ENCODE measurements at places on chromosomes 7 and 10. TPM values are rescaled to one million over a fixed set of nuclear protein-coding genes. Genes with fewer than 3 reads are reported as not detected.

Gene NPM3
- 267 TPM for total RNA-seq

Gene MACC1
- total RNA-seq: 9.8 TPM

Gene ARHGAP22
- 9.9 TPM for total RNA-seq

DNA sequence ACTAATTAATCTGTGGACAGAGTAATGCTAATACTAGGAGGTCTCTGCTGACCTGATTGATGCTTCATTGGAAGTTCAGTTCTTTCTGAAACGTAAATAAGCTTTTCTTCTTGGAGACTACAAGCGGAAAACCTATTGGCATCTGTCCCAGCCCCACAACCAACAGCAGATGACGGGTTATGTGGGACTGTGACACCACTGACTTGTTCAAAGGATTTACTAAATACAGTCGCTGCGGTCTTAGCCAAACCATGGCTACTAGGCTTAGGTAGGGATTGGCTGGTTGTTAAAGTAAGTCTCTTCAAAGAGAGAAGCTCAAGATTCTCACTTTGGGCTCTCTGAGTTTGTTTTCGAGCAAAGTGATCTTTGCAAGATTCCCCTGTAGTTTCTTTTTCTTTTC is 68.3 kb downstream of the HYCC1 start:
- H3K27me3 ChIP-seq: no peaks in the 10 kb centered on the region
- no peaks in the 10 kb centered on the region for H3K4me1 ChIP-seq
- no peak for DNase-seq
- H3K36me3 ChIP-seq: no peaks in the 10 kb centered on the region
- H3K4me3 ChIP-seq: no peak overlapping the region
- no peak overlapping the region for H3K27ac ChIP-seq

DNA sequence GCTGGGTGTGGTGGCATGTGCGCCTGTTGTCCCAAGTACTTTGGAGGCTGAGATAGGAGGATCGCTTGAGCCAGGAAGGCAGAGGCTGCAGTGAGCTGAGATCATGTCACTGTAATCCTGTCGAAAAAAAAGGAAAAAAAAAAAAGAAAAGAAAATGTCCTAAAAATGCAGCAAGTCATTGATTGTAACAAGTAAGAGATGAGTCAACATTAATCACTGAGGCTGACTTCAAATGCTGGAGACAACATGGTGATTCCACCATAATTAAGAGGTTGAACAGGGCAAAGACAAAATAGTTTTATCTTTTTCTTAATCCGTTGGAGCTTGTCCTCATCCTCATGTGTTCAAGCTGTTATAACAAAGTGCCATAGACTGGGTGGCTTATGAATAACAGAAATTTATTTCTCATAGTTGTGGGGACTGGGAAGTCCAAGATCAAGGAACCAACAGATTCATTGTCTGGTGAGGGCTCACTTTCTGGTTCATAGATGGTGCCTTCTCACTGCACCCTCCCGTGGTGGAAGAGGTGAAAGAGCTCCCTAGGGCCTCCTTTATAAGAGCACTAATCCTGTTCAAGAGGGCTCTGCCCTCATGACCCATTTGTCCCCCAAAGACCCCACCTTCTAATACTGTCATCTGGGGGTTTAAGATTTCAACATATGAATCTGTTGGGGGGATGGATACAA is 60.3 kb downstream of the TBXAS1 start:
- H3K4me3 ChIP-seq: no peak overlapping the region
- no peaks in the 10 kb centered on the region for H3K4me1 ChIP-seq
- no peaks in the 10 kb centered on the region for H3K27me3 ChIP-seq
- H3K27ac ChIP-seq: no peak overlapping the region
- no peak for DNase-seq
- no peaks in the 10 kb centered on the region for H3K36me3 ChIP-seq

- no peaks in the 10 kb centered on the region for H3K36me3 ChIP-seq
- H3K4me3 ChIP-seq: no peak overlapping the region
- H3K27ac ChIP-seq: peak overlapping the region; percentile 99
- H3K4me1 ChIP-seq: peaks cover 88% of the 10 kb centered on the region
Measured at GRCh38 chr7:130896898-130897514, 163.0 kb upstream of the KLF14 start.

DNA sequence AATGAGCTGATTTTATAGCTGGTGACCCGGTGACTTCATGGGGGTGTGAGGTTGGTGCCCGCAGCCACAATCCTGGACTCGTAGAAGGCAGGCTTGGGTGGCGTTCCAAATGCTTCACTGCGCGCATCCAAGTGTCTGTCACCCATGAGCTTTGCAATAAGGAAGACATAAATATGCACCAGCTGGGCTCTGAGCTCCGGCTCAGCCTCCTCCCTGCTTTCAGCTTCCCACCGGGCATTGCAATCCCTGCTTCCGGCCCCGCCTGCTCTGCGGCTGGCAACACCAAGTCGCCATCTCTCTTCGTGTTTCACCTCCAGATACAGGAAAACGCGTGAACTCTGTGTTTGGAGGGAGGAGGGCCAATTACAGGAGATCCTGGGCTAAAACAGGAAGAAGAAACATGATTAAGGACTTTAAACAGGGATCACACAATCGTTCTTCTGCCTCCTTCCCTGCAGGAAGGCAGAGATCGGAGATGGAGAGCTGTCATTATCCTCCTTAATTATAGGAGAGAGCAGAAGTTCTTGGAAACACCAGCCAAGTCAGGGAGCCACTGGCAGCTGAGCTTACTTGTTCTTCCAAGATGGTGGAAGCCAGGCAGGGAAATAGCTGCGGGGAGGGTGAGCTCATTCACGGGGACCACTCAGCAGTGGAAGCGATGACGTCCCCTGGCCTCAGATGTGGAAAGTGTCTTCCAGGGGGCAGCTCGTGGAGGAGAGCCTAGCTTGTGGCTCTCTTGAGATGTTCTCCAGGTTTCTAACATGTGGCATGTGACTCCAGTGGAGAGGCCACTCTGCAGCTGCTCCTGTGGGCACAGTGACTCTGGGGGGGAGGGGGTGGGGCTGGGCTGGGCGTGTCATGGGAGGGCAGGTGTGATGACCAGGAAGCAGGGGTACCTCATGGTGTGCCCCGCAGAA is 134.9 kb downstream of the CAMK1D start:
- DNase-seq: no peak
- no peak overlapping the region for H3K4me3 ChIP-seq
- no peaks in the 10 kb centered on the region for H3K27me3 ChIP-seq

DNA sequence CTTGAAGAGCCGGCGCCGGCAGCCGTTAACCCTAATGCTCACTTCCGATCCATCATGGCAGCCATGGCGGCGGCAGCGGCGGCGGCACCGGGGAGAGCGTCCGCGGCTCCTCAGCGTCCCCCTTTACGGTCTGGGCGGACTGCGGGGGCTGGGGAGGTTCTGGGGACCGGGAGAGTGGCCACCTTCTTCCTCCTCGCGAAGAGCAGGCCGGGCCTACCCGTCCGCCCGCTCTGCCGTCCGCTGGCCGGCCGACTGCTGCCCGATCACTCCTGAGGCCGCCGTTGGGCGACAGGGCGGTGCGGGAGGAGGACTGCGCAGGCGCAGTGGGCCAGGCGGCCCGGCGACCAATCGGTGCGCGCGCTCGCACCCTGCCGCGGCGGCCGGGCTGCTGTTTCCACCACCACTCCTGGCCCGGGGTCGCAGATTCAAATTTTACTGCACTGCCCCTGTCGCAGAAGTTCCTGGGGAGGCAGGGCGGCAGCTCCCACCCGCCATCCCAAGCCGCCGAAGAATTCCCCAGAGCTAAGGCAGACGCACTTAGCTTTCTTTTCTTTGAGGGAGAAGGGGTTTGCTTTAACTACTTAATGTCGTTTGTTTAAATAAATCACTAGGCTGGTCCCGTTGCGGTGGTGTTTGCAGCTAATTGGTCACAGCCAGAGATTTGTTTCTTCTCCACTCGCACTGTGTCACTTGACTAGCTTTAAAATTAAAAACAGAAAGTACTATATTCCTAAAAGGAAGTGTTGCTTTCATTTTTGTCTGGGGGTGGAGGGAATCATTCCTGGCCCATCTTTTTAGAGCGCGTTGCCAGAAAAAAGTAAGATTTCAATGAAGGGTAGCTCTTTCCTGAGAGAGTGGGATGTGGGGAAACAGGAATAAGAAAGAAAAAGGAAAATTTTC is at the start of gene KIF5B:
TSS of gene KIF5B (minus strand) at position 290 of the 900 bp plus-strand sequence. CDS start 452 bp downstream, outside the sequence.
- H3K27ac ChIP-seq: peak within 1 kb of the TSS; percentile 94
- peak; percentile 60 for DNase-seq
- H3K36me3 ChIP-seq: no peaks in the 10 kb centered on the region
- peaks cover 26% of the 10 kb centered on the region for H3K4me1 ChIP-seq
- no peaks in the 10 kb centered on the region for H3K27me3 ChIP-seq

DNA sequence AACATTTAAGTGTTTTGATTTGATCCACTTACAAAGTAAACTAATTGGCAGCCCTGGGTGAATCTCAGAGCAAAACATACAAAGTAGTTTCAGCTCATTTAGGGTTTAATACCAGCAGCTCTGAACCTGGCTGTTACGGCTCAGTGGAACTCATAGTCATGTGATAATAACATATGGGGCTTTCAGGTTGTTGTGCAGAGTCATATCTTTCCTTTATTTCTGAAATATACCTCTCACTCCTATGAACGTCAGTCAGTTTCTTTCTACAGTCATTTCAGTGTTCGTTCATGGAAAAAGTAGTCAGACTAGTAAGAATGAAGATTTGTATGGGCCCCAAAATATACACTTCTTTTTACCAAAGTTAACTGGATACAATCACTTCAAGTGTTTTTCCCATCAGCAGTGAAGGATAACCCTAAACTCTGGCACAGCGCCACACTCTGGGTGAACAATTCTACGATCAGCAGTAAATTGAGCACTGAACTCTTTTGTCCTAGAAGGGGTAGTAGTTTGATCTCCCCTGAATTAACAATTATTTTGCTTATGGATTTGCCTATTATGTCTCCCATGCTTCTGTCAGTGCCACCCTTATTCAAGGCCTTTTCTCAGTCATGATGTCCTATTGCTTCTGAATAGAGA is 218.6 kb downstream of the THSD7A start:
- no peaks in the 10 kb centered on the region for H3K36me3 ChIP-seq
- H3K4me3 ChIP-seq: no peak overlapping the region
- no peak for DNase-seq
- no peaks in the 10 kb centered on the region for H3K27me3 ChIP-seq
- no peaks in the 10 kb centered on the region for H3K4me1 ChIP-seq
- H3K27ac ChIP-seq: no peak overlapping the region

DNA sequence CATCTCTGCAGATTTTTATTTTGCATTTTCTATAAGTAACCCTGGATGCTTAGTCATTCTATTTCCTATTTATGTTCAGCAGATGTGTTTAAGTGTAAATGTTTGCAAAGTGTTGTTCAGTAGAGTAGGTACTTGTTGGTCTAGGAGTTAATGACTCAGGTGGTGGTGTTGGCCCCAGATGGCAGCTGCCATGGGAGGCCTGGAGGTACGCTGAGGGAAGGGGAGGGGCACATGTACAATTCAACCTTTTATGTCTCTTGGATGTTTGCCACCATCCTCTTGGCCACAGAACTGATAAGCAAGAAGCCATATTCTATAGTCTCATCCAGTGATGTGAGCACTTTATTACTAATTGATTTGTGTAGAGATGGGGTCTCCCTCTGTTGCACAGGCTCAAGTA is 68.1 kb upstream of the SLC39A12 start:
- H3K27ac ChIP-seq: no peak overlapping the region
- H3K36me3 ChIP-seq: no peaks in the 10 kb centered on the region
- no peak for DNase-seq
- H3K4me3 ChIP-seq: no peak overlapping the region

GRCh38 chr7:27186668-27187474 is 1.8 kb upstream of the HOXA11 start:
- peaks cover 31% of the 10 kb centered on the region for H3K4me1 ChIP-seq
- H3K4me3 ChIP-seq: no peak overlapping the region
- no peaks in the 10 kb centered on the region for H3K36me3 ChIP-seq
- no peak for DNase-seq
- no peak overlapping the region for H3K27ac ChIP-seq
- H3K27me3 ChIP-seq: no peaks in the 10 kb centered on the region

DNA sequence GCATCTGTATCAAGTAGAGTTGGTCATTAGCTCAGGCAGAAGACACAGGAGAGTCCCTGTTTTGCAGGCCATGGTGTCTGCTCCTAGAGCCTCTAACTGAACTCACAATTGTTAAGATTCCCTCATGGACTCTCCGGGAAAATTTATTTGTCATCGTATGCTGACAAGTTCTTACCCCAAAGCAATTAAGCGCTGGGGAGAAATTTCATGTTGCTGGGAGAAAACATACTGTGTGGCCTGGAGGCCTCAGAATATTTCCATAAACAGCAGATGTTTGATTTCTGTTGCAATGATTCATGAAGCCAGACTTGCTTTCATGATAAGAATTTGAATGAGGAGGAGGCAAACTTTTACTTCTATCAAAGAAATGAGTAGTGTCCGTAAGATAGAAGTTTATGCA is 583.2 kb downstream of the GATA3 start:
- no peaks in the 10 kb centered on the region for H3K36me3 ChIP-seq
- no peak overlapping the region for H3K27ac ChIP-seq
- no peaks in the 10 kb centered on the region for H3K4me1 ChIP-seq
- H3K4me3 ChIP-seq: no peak overlapping the region
- no peak for DNase-seq
- H3K27me3 ChIP-seq: no peaks in the 10 kb centered on the region

GRCh38 chr7:123746931-123747488 is 1.8 kb downstream of the WASL start:
- H3K4me3 ChIP-seq: peak overlapping the region; percentile 80
- H3K27me3 ChIP-seq: no peaks in the 10 kb centered on the region
- no peaks in the 10 kb centered on the region for H3K36me3 ChIP-seq

DNA sequence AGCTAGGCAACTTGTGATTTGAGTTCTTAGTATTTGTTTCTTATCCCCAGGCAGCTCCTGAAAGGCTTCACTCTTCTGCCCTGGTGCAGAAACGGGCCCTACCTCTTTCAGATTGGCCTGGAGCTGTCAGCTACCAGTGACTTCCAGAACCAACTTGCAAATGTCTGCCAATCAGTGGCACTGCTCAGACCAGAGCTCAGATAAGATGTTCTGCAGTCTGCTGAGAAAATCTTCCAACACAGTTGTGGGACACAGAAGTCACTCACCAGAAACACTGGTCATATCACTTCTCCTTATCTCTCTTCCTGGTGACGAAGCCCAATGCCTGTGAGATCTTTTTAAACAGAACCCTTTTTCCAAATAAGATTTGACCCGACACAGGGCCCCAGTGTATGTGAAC is 81.9 kb upstream of the DUSP5 start:
- H3K4me3 ChIP-seq: no peak overlapping the region
- no peaks in the 10 kb centered on the region for H3K27me3 ChIP-seq
- peaks cover 75% of the 10 kb centered on the region for H3K4me1 ChIP-seq
- H3K27ac ChIP-seq: peak overlapping the region; percentile 95
- H3K36me3 ChIP-seq: no peaks in the 10 kb centered on the region

Measured in HCT116 (cell line).